ENCODE measurements at places on chromosomes 13 and 19. TPM values are rescaled to one million over a fixed set of nuclear protein-coding genes. Genes with fewer than 3 reads are reported as not detected.

Gene ARL11
- 0.89 TPM for total RNA-seq

Gene RPL13A
- 1,858 TPM for total RNA-seq

Gene CALR3
- not detected for total RNA-seq

Gene CGB8
- total RNA-seq: not detected

Gene ZNF432
- 2.7 TPM for total RNA-seq

Gene COL4A2
- total RNA-seq: 806 TPM

Gene POU2F2
- 1.00 TPM for total RNA-seq

Gene MBD3L2
- total RNA-seq: not detected

Gene ELSPBP1
- total RNA-seq: not detected

Gene CACNA1A
- total RNA-seq: 0.20 TPM

Gene CYP4F3
- not detected for total RNA-seq

Gene SOHLH2
- 0.13 TPM for total RNA-seq

Gene TMIGD2
- total RNA-seq: not detected

Gene ZNF492
- total RNA-seq: 0.80 TPM

Gene CCDC122
- 5.2 TPM for total RNA-seq
